ENCODE measurements at places on chromosomes 3 and 15.
A peak's percentile ranks its signal among the peaks of the same experiment; 100 is the strongest.

- no peak for DNase-seq
Measured at GRCh38 chr15:99106417-99107220, 1.7 kb downstream of the SYNM start.

GRCh38 chr15:36110659-36110993 lies 468.8 kb upstream of the CDIN1 start:
- DNase-seq = no peak

DNA sequence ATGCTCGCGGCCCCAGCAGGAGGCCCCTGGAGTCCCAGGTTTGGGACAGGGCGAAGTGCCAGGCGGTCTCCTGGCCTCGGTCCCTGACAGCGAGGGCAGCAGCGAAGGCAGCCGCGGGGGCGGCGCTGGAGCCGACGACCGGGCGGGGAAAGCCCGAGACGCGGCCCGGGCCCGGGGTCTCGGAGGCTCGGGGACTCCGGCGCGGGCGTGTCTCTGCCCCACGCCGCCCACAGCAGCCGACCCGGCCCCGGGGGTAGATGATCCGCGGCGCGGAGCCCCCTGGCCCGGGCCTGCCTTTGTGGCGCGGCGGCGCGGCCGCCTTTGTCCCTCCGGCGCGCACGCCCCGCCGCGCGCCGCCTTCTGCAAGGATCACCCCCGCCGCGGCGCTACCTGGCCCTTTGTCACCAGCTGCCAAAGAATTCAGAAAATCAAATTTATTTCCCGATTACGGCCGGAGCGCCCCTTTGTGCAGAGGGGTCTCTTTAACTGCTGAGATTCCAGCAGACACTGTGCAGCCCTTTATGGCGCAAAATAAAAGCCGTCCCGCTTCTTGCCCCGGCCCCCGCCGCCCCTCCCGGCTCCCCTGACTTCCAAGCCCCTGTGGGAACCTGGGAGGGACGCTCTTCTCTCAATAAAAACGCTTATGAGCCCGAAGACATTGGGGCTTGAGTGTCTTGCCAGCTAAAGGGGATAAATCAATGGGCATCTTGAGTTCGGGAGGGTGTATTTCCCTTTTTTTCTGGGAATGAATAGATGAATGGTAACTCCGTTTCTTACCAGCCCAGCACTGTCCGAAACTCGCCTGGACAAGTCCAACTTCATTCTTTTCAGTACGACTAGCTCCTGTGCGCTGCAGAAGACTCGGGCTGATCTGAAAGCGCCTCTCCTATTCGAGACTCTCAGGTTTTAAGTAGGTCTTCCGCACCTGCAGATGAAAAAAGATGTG lies 68.4 kb downstream of the HES1 start:
- peak; percentile 31 for DNase-seq

DNA sequence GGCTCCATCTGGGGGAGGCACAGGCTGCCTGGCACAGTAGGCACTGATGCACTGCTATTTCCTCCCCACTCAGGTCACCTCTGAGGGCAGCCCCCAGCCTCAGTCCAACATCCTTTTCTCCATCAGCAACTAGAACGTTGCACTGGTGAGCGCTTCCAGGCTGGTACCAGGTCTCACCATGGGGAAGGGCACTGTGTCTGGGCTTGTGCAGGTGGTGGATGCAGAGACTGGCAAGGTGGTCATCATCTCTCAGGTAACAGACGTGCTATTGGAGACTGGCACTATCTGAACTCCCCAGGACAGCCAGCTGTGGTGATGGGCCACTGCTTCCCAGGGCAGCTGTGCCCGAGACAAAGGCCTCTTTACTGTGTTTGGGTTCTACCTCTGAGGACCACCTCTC lies 8.3 kb upstream of the TXNRD3 start:
- no peak for DNase-seq

DNA sequence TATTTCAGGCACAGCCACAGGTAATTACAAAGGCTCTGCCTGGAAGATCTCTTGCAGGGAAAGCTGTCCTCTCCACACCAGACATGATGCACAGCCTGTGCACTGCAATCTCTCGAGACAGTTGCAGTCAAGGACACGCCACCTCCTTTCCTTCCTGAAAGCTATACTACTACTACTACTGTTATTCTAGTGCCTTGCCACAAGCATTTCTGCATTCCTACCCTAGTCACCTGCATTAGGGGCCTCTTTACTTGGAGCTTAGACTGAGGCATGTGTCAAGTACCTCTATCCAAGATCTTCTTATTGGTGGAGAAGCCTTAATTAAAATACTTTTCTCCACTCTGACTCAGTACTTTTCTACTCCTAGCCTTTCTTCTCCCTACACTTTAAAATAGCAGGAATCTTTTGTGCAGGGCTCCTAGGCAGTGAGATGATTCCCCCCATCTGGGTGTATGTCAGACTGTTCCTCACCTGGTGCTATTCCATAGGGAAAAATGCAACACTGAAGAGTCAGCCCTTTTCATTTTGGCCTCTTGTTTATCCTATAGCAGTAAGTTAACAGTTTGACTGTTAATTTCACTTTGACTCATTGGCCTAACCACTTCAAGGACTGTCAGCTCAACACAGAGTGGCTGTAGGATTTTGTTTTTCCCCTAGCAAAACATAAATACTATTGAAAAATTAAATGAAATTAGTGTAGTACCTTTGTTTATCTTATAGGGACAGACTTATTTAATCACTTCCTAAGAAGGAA lies 78.9 kb downstream of the ESYT3 start:
- DNase-seq = no peak

- DNase-seq = no peak
Measured at GRCh38 chr3:117600112-117600511, 890.5 kb downstream of the TUSC7 start.

DNA sequence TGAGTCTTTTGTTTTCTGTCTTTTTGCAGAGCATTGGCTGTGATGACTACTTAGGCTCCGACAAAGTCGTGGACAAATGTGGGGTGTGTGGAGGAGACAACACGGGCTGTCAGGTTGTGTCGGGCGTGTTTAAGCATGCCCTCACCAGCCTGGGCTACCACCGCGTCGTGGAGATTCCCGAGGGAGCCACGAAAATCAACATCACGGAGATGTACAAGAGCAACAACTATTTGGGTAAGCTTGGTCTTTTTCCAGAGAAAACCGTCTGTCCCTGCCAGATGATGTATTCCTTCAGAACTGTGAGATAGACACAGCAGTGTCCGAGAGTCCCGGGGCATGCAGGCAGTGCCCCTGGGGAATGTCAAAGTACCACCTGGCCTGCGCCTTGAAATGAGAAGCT lies 149.9 kb upstream of the NR2E3 start:
- DNase-seq = no peak

GRCh38 chr3:20316238-20316637 lies 130.2 kb upstream of the SGO1 start:
- no peak for DNase-seq

All from Daoy (cell line).